ENCODE measurements at places on chromosomes 16 and 17.

DNA sequence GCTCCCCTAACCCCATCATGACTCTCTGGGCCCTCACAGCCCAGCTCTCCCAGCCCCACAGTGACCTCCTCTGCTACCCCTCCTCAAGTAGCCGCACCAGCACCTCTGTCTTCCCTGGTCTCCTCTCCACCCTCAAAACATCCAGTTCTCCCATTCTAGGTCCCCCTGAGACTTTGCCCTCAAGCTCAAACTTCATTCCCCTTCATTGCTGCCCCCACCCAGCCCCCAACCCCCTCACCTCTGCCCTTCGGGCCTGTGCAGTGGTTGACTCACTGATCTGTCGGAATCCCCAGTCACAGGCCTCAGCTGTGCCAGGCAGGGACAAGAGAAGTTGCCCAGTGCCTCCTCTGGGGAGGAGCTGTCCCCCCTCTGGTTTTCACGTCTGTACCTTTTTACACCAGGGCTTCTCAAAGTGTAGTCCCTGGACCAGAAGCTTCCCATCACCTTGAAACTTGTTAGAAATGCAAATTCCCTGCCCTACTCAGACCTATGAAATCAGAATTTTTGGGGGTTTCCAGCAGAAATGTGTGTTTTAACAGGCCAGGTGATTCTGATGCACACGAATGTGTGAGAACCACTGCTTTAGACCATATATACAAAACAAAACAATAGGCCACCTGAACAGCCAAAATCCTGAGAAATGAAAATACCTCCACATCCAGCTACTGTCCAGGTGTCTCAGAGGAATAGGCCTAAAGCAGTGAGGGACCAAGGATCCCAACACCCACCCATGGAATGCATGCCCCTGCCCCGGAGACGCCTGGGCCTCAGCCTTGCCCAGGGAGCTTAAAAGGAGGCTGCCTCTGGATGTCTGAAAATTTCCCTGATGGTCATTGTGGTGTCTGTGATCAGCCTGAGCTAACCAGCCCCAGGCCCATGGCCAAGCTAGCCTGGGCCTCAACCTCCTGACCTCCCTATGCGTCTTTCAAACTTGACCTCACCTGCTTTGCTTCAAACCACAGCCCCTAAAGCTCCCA, 853 bp upstream of the DOK4 start:
- no peak for DNase-seq

- no peak for DNase-seq
Measured at GRCh38 chr17:5892921-5893675, 177.1 kb upstream of the WSCD1 start.

GRCh38 chr16:87602821-87603683, 744 bp downstream of the JPH3 start:
- no peak for DNase-seq

DNA sequence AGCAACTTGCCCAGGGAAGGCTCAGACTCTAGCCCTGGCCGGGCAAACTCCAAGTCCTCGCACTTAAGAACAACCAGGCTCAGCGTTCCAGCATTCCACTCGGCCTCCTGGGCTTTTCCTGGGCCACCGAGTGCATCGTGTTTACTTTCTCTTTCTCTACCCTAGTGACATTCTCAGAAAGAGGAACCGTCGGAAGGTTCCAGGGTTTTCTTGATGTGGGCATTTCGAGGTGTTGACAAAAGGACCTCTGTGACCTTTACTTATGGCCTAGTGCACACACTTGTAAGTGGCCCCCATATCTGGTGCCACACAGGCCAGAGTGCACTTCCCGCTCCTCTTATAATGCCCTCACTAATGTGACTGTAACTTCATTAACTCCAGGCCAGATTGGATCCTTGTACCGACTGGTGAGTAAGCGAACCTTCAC, 3.1 kb upstream of the BANP start:
- no peak for DNase-seq

DNA sequence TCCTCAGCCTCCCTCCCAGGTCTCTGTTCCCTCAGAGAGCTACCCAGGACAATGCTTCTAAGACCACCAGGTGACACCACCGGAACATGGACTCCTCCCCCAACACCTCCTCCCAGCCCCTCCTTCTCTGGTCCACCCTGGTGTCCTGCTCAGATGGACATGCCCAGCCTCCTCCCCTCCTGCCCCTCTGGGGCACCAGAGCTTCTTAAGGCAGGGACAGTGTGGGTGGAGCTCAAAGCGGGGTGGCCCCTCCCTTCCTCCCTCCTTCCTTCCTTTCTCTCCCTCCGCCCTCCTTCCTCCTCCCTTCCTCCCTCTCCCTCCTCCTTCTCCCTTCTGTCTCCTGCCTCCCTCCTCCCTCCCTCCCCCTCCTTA, 22.7 kb downstream of the TRPV3 start:
- DNase-seq, result no peak

DNA sequence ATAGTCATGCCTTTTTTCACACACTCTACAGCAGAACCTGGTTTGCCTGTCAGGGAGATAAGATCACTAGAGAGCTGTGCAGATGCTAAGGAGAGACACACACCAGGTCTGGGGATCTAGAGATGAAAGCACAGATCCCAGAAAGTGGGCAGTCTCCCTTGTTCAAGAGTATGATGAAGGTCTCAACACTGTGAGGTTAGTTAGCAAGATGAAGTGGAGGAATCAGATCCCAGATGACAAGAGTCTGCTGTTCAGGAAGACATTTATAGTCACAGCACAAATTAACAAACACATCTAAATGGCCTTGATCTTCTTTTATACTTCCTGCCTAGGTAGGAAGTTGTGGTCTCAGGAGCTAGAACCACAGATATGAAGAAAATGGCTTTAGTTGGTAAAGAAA, 23.4 kb upstream of the SKAP1 start:
- DNase-seq, result no peak

- DNase-seq, result peak; percentile 3
Measured at GRCh38 chr17:2264067-2264860, 39.3 kb downstream of the SMG6 start.
